ENCODE measurements at places on chromosomes 1 and 21.

GRCh38 chr1:28885977-28886730, 28.2 kb upstream of the EPB41 start:
- DNase-seq, result no peak

- DNase-seq, result no peak
These were observed 12.6 kb downstream of the PYCR2 start for GRCh38 chr1:225911191-225912130.

- no peak for DNase-seq
These were observed 9.0 kb upstream of the KIRREL1 start for GRCh38 chr1:157984469-157984868.

DNA sequence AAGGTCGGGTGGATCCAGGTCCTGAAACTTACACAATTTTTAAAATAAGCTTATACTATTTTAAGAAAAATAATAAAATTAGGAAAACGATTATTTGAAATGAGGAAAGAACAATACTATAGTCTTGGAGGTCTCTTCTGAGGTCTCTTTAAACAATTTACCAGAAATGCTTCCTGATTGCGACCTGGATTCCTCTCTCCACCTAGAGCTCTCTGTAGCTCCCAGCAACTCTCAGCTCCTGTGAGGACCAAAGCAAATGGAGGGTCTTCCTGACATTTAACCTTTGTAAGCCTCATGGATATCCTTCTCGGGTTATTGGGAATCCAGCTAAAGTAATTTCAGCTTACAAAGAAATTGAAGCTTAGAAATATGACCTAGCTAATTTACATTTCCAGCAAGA, 886 bp downstream of the BTBD8 start:
- no peak for DNase-seq

- DNase-seq, result no peak
These were observed 10.9 kb upstream of the IL20 start for GRCh38 chr1:206854401-206855129.

- DNase-seq, result no peak
These were observed 349 bp upstream of the GPN2 start for GRCh38 chr1:26890467-26890796.

- no peak for DNase-seq
These were observed 11.2 kb downstream of the DDAH1 start for GRCh38 chr1:85453640-85454194.

GRCh38 chr1:62539028-62539447, 58.3 kb upstream of the ANGPTL3 start:
- DNase-seq, result no peak

GRCh38 chr1:185500001-185500626, 183.1 kb upstream of the IVNS1ABP start:
- no peak for DNase-seq

DNA sequence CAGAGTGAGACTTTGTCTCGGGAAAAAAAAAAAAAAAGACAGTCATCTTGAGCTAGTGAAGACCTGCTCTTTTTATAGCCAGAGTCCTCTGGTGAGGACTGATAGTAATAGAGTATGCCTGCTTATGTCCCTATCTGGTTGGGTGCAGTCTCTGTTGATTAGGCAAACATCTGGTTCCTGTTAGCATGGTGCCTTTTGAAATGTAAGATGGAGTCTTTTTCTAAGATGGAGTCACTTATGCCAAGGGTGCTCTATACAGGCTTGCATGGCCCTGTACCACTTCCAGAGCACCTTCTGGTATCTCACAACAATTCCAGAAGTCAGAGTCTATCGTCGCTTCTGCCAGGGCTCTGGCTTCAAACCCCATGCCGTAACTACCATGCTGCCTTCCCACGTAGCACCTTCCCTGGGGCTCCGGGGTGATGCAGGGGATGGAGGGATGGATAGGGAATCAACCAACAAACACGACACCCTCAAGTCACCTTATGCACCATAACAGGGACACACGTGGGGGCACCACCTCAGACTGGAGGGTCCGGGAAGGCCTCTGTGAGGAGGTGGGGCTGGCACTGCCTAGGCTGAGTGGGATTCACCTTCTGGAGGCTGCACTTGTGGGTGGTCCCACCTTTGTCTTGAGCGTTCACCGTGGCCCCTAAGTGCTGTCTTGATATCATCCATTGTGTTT, 11.6 kb upstream of the PADI6 start:
- no peak for DNase-seq

DNA sequence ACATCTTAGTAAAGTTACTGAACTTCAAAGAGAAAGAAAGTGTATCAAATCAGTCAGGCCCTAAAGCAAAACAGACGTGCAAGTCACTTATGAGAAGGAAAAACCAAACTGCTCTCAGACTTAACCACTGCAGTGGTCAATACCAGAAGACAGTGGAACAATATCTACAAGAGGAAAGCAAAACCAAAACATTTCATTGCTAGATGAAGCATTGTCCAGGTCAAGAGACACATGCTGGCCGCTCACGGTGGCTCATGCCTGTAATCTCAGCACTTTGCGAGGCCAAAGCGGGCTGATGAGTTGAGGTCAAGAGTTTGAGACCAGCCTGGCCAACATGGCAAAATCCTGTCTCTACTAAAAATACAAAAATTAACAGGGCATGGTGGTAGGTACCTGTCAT, 82.0 kb upstream of the MROH9 start:
- no peak for DNase-seq

DNA sequence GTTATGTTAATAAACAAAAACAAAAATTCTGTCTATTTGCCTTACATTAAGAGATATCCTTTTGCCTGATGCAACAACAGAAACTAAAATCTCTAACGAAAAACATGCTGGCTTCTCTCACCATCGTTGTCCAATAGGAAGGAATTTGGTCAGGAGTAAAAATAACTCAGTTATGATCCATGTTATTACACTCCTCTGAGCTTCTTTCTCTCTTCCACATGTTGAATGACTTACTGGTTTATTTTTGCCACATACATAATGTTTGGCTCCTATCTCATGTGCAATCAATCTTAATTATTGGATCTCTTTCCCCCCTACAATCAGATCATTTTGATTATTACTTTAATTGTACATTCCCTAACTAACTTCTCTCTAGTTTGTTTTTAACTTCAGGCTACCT, 688.4 kb downstream of the USP25 start:
- DNase-seq, result no peak

DNA sequence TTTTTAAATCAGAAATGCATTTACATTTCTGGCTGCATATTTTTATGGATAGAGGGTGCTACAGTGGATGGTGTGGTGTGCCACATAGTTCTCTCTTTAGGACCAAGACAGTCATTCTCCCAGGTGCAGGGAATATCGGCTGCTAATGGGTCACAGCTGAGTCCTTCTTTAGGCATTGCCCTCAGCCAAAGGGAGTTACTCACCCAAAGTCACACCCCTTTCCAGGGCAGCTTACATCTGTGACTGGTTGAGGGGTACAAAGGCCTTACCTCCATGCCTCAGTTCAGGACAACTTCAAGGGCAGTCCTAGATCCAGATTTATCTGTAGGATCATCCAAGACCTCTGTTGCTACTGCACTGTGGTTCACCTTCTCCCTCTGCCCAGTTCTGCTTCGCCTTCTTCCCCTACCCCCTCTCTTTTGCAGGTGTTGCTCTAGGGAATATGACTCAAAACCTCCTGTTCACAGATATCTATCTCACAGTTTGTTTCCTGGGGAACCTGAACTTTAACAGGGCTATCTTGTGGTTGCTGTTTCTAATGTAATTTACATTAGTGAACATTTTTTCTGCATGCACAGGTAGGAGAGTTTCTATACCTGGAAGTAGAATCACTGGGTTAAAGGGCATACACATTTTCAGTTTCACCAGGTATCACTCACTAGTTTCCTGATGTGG, 413.9 kb downstream of the RPS6KC1 start:
- DNase-seq, result no peak

GRCh38 chr1:85282424-85282823, 6.0 kb upstream of the BCL10 start:
- DNase-seq, result no peak
